ENCODE measurements at places on chromosomes 4 and X.

DNA sequence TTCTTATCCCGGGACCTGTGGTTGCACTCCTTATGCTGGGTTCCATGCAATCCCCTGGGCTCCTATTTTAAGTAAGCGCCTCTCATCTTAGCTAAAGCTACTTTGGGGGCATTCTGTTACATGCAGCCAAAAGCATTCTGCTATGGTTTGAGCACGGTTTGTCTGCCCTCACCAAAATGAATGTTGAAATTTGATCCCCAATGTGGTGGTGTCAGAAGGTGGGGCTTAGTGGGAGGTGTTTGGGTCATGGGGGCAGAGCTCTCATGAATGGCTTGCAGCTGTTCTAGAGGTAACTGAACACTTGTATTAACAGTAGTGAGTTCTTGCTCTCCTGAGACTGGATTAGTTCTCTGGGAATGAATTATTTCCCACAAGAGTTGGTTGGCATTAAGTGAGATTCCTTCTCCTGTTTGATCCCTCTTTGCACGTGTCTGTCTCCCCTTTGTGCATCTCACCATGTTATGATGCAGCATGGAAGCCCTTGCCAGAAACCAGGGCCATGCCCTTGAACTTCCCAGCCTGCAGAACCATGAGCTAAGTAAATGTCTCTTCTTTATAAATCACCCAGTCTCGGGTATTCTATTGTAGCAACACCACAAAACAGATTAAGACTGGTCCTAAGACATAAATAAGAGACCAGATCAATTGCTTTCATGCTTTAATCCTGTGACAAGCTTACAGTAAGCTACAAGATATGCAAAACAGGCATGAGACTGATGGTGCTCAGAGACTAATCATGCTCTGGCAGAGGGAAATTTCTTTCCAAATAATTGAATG, 141.8 kb downstream of the TSPAN5 start:
- DNase-seq, result no peak

GRCh38 chr4:185916231-185916630, 104.2 kb upstream of the SORBS2 start:
- no peak for DNase-seq

DNA sequence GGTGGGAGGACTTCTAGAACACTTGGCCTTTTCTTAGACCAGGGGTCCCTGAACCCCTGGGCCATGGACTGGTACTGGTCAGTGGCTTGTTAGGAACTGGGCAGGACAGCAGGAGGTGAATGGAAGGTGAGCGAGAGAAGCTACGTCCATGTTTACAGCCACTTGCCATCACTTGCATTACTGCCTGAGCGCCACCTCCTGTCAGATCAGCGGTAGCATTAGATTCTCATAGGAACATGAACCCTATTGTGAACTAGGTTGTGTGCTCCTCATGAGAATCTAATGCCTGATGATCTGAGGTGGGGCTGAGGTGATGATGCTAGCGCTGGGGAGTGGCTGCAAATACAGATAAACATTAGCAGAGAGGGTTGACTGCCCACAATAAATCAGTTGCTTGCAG, 100.9 kb upstream of the IGFBP7 start:
- no peak for DNase-seq

- no peak for DNase-seq
These were observed 361 bp downstream of the QDPR start for GRCh38 chr4:17511509-17511949.

- no peak for DNase-seq
These were observed 6.8 kb upstream of the PAGE5 start for GRCh38 chrX:55213381-55213780.

- peak; percentile 29 for DNase-seq
These were observed 30.8 kb upstream of the LRBA start for GRCh38 chr4:151045907-151046306.

DNA sequence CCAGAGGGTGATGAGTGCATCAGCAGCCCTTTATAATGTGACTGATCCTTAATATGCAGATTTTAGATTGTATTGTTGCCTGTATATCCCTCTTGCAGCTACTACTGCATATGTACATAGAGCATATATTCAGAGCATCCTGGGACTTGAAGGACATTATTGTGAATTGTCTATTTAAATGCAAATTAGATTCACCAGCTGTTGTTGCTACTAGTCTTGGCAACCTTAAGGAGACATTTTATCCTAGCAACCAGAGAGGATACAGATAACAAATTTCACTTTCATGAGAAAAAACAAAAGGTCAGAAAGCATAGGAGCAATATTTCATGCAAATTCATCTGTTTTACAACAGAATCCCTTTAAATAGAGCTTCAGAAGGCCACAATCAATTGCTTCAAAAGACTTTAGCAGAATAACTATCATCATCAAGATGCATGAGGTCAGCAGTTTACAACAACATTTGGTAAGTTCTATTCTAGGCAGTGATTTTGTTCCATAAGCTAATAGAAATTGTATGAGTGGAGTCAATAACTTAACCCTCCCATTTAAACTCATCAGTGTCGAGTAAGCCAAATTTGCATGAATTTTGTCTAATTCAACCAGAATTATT, 148.6 kb downstream of the GC start:
- DNase-seq, result no peak

- no peak for DNase-seq
These were observed 246.4 kb downstream of the FBXW7 start for GRCh38 chr4:152289541-152289940.
